ENCODE measurements at places on chromosomes 2 and 18. TPM values are rescaled to one million over a fixed set of nuclear protein-coding genes. Genes with fewer than 3 reads are reported as not detected.

Gene NR4A2
- polyA plus RNA-seq = 1.0 TPM

Gene MTCL1
- polyA plus RNA-seq = 56.6 TPM

Gene GNAL
- polyA plus RNA-seq = 0.46 TPM

Gene TYMS
- polyA plus RNA-seq = 46.6 TPM

Gene ZBTB7C
- not detected for polyA plus RNA-seq

Gene LRRTM1
- polyA plus RNA-seq = not detected

Gene IL1F10
- polyA plus RNA-seq = not detected

Gene CERKL
- polyA plus RNA-seq = 0.09 TPM

Gene UGGT1
- polyA plus RNA-seq = 49.7 TPM

Gene IL36RN
- not detected for polyA plus RNA-seq

Gene ARMC9
- polyA plus RNA-seq = 49.4 TPM

Gene PROKR1
- not detected for polyA plus RNA-seq

Gene TRIM54
- 0.05 TPM for polyA plus RNA-seq

Gene ACSL3
- polyA plus RNA-seq = 88.9 TPM

Gene FAM161A
- polyA plus RNA-seq = 1.6 TPM

Gene GCG
- polyA plus RNA-seq = 0.27 TPM

Gene SERPINB12
- not detected for polyA plus RNA-seq

Gene UGT1A9
- not detected for polyA plus RNA-seq

Gene RDH14
- polyA plus RNA-seq = 25.1 TPM

Gene SCTR
- not detected for polyA plus RNA-seq

Gene EPB41L3
- polyA plus RNA-seq = 45.0 TPM

Gene NETO1
- polyA plus RNA-seq = 0.43 TPM

Gene HAAO
- polyA plus RNA-seq = 4.2 TPM

Data from AG04450 (cell line).